ENCODE measurements at places on chromosomes 12 and 14. TPM values are rescaled to one million over a fixed set of nuclear protein-coding genes. Genes with fewer than 3 reads are reported as not detected.

The CCDC38 gene
- total RNA-seq, result not detected

The PLEKHG7 gene
- total RNA-seq, result not detected

The KRT74 gene
- not detected for total RNA-seq

The POTEG gene
- total RNA-seq, result not detected

The SLC17A8 gene
- under 0.01 TPM for total RNA-seq

The LPAR5 gene
- not detected for total RNA-seq

Measured in subcutaneous preadipocyte (primary cell).